ENCODE measurements at places on chromosomes 1 and 21.

- DNase-seq, result no peak
Measured at GRCh38 chr21:21236996-21237395, 238.8 kb downstream of the NCAM2 start.

DNA sequence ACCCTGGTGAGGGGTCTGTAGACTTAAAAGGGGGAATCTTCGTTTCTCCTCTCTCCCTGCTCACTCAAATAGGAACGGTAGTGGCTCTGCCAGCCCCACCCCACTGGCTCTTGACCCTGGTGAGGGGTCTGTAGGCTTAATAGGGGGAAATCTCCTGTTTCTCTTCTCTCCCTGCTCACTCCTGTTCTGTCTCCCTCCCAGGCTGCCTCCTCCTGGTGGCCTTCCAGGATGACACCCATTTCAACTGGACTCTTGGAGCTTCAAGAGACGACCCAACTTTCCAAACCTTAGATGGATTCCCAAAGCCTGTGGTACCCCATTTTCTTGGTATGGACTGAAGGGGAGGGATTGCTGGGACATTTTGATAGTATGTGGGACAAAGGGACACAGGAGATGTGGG, 1.4 kb upstream of the EPHB2 start:
- DNase-seq, result no peak

DNA sequence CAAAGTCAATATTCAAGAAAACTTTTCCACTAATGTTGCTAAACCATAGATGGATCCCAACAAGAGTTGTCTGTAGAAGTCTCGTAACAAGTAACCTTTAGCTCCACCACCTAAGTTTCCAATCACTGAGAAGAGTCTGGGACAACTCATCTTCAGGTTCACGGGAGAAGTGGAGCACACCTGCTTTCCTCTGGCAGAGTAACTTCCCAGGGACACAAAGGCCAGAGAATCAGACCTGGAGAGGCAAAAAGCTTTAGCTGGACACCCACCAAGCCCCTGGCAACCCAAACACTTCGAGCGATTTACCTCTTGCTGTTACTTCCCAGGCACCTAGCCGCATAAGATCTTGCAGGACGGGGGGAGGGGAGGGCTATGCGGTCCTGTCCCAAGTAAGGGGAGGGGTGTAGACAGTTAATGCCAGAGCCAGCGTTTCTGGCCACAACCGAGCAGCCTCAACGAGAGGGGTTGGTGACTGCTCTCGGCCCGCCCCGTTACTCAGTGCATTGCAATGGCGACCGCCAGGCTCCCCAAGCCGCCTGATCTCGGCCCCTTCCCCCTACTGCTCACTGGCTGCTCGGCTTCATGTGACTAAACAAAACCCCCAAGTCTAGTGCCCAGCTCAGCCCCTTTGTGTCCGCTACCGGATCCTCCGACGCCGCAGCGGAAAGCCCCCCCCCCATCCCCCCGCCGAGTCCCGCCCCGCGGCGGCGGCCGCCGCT, 709 bp downstream of the ZNF644 start:
- peak; percentile 35 for DNase-seq

DNA sequence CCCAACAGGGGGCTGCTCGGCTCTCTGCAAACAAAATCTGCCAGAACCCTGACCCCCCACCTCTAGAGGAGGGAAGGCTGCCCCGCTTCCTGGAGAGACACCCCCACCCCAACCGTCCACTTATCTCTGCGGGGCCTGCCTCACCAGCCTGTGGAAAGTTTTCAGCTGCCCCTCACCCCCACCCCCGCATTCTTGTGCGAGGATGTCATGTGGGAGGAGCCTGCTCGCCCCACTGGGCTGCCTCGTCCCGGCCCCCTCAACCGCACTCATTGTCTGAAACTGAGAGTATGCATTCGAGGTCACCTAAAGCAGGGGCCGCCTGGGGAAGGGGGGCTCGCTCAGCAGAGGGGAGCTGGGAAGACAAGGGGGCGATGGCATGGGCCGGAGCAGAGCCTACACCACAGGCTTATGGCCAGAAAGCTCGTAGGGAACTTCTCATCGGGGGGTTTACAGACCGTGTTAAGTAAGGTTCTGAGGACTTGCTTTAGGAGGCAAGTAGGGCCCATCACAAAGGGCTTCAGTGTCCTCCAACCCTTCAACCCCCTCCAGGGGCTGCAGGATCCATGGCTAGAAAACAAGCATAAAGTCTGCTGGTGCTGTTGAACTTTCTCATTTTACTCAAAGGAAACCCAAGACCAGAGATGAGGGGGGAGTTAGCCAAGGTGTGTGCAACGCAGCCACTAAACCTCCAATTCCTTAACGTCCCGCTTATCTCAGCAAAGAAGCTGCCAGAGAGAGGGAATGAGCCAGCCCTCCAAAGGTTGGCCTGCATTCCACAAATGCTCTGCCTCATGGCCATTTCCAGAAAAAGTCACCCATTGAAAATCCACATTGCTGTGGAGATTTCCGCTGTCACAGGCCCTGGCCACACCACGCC, 9.4 kb downstream of the EPHA2 start:
- DNase-seq, result no peak

DNA sequence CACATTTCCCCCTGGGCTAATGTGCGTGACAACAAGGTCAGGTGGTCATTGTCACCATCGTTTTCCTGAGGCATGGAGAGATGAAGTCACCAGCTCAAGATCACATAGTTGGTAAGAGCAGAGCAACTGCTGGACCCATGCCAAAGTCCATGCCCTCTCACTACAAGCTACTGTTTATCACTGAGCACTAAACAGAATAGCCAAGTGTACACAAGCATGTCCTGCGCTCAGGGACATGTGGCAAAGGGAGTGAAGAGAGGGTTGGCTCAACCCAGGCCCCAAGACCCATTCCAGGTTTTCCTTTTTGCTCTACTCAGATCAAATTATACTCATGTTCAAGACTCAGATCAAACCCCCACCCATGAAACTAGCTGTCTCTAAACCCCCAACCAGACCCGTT, 20.8 kb downstream of the LRRC52 start:
- no peak for DNase-seq

DNA sequence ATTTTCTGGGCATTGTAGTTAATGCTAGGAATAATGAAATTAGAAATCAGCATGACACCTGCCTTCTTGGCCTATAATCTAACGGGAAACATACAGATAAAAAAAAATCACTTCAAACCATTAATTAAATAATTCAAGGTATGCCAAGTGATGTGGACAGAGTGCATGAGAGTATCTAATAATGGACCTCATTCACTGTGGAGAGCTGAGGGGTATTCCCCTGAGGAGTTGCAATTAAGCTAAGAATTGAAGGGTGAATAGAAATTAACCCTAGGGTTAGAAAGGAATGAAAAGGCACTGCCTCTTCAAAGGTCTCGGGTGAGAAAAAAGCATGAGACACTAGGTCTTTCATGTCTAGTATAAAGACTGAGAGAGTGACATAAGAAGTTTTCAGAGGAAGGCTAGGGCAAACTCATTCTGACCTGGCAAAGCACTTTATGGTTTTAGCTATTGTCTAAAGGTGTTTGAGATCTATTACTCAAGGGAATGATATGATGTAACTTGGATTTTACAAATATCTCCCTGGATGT, 466.1 kb downstream of the KCNT2 start:
- no peak for DNase-seq

Measured in stimulated activated CD8-positive, alpha-beta memory T cell treated with anti-CD3 and anti-CD28 coated beads, Interleukin-15, amount 100 ng/mL, for 1 hour (primary cell).